Ammon's horn (tissue), 1 donor: ENCODE measurements at places on chromosomes 7 and 10.

DNA sequence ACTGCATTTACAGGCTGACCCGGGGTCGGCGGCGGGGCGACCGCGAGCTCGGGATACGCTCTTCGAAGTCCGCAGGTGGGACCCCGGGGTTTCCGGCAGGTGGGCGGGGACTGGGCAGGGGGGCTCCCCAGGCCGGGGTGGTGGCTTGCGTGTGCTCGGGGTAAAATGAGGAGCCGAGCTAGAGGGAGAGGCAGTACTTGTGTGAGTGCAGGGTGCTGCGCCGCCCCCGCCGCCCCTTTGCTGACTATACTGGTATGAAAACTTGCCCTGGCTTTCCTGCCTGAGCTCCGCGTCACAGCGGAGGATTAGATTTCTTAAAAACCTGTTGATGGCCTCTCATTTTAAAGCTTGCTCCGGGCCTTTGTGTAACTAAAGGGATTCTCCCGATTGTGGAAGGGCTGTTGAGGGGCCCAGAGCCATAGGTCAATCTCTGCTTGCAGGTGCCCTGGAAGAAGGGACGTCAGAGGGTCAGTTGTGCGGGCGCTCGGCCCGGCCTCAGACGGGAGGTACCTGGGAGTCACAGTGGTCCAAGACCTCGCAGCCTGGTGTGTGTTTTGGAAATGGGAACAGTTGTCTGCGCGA lies 488 bp downstream of the ARMC10 start:
- peak; percentile 69 for DNase-seq

GRCh38 chr7:39360766-39361165 lies 205.4 kb upstream of the YAE1 start:
- DNase-seq, result no peak

- no peak for DNase-seq
Measured at GRCh38 chr10:88949912-88950837, 2.4 kb downstream of the ACTA2 start.

DNA sequence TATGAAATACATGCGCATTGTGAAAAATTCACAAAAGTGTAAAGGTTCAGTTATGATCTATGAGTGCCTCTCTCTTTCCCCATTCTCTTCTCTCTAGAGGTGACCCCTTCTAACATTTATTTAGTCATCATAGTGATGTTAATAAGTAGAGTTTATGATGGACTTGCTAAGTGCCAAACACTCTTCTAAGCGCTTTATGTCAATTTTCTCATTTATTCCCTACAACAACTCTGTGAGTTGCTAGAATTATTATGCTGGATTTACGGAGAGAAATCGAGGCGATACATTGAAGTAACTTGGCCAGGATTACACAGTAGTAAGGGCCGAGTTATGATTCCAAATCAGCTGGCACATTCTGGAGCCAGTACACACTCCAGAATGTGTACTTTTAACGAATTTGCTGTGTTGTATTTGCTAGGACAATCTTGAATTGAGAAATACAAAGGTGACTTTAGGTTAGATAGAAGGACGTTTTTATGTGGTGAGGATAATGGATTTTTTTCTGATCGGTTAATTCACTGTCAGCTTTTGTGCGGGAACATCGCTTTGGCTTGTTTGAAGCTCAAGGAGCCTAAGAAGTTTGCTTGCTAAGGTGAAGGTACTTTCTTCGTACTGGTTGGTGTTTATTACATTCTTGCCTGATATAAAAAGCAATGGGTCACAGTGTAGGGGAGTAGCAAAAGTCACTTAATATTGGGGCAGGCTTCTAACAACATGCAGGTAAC lies 1.4 kb downstream of the ATRNL1 start:
- no peak for DNase-seq

DNA sequence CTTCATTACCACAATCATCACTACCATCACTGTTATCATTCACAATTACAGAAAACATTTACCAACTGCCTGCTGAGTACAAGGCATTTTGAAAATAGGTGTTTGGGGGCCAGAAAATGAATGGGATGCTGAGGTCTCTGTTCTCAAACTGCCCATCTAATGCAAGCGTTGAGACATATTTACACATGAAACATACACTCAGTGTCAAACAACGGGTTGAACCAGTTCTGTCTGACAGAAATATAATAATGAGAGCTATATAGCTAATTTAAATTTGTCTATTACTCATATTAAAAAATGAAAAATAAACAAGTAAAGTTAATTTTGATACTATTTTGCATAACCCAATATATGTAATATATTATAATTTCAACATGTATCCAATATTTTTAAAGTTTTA lies 303.1 kb downstream of the KCNMA1 start:
- no peak for DNase-seq

- no peak for DNase-seq
Measured at GRCh38 chr10:116452338-116452720, 24.7 kb downstream of the PNLIPRP3 start.

DNA sequence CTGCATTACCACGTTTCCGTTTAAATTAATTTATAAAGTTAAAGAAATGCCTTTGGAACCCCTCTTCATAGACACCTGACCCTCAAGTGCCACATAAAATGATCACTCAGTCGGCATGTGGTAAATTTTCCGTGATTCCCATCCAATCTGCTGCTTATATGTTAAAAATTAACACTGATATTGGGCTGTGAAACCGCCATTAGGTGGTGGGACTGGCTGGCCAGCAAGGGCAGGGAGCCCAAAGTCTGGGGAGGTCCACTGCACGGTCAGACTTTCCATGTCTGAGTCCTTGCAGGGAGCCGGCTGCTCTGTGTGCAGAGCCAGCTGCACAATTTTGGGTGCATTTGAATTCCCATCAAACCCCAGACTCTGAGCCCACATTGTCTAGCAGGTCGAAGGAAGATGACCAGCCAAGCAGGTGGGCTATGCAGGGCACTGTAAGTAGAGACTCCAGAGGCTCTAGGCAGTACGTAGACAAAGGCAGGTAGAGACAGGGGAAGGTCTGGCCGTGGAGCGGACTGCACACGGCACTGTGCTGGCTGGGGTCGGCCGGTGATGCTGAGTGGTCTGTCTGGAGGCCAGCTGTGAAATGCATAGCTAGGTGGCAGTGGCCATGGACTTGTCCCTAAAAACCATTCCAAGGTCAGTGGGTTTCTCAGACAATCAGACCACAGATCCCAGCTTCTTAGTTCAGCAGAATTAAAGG lies 122.9 kb downstream of the SH3PXD2A start:
- no peak for DNase-seq

- DNase-seq, result no peak
Measured at GRCh38 chr7:69963393-69963792, 365.1 kb downstream of the AUTS2 start.

DNA sequence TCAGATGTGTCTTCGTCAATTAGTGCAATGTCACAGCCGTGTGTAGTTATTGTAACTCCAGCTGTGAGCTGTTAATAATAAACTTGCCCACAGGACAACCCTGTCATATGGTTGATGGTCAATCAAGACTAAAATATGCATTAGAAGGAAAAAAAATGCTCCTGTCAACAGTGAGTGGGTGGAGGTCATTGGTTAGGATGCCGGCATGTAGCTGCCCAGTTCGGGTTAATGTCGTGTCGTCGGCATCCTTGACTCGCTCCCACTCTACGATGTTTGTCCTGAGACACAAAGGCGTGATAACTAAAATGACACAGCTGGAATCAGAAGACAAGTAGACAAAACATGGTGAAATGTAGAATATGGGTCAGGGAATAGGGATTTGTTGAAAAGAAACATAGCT lies 442.8 kb upstream of the NPVF start:
- no peak for DNase-seq

DNA sequence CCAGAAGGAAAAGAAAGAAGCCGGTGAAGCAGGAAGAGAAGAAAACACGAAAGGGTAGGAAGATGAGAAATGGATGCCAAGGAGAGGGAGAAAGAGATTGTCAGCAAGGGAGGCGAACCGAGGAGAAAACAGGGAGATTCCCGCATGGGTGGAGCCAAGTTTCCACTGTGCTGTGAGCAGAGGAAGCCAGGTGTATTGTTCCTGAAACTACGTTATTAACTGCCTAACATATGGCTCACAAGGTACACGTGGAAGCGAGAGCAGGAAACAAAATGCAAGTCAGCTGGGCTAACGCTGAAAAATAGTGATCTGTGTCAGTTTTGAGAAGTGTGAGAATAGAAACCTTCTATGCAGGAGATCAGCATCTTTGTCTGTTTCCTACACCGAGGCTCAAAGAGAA lies 20.4 kb upstream of the HIPK2 start:
- no peak for DNase-seq

- no peak for DNase-seq
Measured at GRCh38 chr7:106448992-106449859, 164.4 kb upstream of the NAMPT start.

- no peak for DNase-seq
Measured at GRCh38 chr7:110534241-110534931, 556.5 kb upstream of the LRRN3 start.

DNA sequence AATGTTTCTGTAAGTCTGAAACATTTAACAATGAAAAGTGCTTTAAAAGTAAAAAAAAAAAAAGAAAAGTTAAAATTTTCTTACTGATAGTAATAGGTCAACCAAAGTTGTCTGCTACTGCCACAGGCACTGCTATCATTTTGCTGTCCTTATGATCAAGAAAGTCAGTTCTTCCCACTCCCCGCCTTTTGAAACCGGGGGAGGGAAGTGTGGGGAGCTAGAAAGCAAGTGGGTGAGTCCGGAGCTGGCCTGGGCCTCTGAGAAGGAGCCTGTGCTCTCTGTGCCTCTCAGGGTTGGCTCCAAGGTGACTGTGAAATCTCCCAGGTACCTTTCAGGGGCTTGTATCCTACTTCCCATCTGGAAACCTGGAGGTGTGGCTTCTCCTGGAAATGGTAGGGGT lies 7.3 kb downstream of the C7orf57 start:
- no peak for DNase-seq

DNA sequence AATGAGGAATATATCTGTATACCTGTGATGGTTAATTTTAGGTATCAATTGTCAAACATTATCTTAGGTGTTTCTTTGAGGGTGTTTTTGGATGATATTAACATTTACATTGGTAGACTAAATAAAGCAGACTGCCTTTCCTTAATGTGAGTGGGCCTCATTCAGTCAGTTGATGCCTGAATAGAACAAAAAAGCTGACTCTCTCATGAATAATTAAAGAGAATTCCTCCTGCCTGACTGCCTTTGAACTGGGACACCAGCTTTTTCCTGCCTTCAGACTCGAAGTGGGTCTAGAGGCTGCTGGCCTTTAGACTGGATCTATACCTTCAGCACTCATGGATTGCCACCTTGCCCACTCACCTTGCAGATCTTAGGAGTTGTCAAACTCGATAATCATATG lies 117.9 kb upstream of the TMEM168 start:
- DNase-seq, result peak; percentile 11

DNA sequence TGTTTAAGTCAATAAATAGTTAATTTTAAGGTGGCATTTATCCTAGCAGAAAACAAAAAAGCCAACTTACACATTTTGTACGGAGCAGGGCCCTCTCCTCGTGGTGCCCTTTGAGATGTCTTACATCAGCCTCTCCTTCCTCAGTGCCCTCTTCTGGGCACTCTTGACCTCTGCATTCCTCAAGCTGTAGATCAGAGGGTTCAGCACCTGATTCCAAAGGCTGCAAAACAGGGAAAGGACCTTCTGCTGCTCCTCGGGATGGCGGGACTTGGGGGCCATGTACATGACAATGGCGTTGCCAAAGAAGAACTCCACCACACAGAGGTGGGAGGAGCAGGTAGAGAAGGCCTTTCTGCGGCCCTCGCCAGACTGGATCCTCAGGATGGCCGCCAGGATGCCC lies 4.6 kb upstream of the OR2A14 start:
- DNase-seq, result no peak

DNA sequence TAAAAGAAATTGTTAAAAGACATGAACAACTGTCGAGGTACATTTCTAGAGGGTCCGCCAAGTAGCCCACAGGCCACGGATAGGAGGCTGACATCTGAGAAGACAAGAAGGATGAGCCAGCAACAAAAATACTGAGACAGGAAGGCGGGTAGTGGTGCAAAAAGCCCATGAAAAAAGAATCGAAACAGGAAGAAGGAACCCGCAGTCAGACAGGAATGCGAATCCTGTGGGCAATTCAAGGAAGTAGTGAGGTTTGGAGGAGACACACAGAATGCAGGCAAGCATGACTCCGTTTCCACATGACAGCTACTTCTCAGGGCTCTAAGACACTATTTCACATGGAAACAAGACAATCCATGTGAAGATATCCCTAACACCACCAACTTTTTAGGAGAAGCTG lies 125.2 kb downstream of the DOCK4 start:
- DNase-seq, result peak; percentile 76

GRCh38 chr7:115216652-115217051 lies 294.8 kb downstream of the MDFIC start:
- no peak for DNase-seq

- DNase-seq, result no peak
Measured at GRCh38 chr10:3538656-3539531, 246.1 kb downstream of the KLF6 start.

DNA sequence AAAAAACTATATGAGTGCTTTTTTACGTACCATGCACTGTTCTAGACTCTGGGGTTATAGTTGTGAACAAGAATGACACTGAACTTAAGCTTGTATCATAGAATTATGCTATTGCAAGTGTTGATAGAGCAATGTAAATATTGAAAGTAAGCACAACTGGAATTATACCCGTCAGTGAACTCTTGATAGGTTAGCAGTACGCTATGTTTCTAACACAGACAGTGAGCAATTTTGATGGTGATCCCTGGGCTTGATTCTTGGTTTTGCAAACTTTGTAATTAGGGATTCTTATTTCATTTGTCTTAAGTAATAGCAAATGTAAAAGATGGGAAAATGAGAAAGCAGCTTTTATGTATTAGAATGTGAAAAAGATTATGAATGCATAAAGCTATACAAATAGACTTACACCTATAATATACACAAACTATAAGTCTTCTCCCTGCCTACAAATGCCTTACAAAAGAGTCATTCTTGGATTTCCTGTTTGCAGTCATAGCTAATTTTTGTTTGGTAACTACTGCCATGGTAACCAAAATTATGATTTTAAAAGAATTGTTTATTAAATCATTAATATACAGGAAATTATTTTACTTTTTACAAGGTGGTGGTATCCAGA lies 6.7 kb downstream of the TES start:
- DNase-seq, result no peak

DNA sequence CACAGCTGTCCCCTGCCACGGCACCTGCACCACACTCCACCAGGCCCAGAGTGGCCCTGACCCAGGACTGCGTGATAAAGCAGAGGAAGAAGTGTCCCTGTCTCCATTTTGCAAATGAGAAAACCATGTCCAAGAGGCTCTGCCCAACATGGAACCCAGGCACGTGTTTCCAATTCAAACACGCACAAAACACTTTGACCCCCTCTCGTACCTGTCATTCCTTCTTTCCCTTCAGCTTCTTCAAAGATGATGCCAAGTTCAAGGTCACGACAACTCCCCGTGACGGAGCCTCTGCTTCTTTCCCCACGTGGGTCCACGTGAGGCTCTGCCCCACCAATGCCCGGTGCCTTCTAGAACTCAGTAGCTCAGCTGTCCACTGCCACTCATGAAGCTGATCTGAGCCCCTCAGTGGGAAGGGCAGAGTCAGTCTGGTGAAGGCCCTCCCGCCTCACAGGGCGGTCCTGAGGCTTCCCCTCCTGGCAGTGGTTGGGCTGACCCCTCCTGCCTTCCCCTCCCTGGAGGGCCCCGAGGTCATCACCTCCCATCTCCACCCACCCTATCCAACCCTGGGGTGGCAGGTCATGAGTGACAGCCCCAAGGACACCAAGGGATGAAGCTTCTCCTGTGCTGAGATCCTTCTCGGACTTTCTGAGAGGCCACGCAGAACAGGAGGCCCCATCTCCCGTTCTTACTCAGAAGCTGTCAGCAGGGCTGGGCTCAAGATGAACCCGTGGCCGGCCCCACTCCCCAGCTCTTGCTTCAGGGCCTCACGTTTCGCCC lies 19.0 kb downstream of the CALML5 start:
- no peak for DNase-seq

- no peak for DNase-seq
Measured at GRCh38 chr7:75951506-75951905, 36.6 kb downstream of the POR start.
